ENCODE measurements at places on chromosomes 1 and 21.

- no peak for DNase-seq
Observed at GRCh38 chr1:27360159-27361043, 6.4 kb downstream of the MAP3K6 start.

DNA sequence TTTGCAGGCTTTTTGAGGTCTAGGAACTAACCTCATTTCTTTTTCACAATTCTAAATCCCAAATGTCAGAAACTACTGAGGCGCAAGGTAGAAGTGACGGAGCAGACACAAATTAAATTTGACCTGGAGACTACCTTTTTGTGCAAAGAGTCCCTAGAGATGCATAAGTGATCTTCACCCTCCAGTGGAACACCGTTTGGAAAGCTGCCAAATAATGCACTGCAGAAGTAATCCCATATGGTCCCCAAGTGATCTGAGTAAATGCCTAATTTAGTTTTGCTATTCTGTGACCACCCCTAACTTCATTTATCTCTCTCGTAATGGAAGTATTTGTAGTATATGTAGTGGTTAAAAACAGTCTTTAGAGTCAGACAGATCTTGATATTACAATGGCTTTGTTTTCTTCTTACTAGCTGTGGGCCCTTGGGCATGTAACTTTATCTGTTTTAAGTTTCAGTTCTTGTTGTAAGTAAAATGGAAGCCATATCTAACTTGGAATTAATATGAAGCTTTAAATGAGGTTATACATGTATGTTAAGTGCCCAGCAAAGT lies 70.4 kb upstream of the IPO9 start:
- no peak for DNase-seq

- DNase-seq: no peak
Observed at GRCh38 chr1:33988161-33988560, 124.3 kb downstream of the HMGB4 start.

DNA sequence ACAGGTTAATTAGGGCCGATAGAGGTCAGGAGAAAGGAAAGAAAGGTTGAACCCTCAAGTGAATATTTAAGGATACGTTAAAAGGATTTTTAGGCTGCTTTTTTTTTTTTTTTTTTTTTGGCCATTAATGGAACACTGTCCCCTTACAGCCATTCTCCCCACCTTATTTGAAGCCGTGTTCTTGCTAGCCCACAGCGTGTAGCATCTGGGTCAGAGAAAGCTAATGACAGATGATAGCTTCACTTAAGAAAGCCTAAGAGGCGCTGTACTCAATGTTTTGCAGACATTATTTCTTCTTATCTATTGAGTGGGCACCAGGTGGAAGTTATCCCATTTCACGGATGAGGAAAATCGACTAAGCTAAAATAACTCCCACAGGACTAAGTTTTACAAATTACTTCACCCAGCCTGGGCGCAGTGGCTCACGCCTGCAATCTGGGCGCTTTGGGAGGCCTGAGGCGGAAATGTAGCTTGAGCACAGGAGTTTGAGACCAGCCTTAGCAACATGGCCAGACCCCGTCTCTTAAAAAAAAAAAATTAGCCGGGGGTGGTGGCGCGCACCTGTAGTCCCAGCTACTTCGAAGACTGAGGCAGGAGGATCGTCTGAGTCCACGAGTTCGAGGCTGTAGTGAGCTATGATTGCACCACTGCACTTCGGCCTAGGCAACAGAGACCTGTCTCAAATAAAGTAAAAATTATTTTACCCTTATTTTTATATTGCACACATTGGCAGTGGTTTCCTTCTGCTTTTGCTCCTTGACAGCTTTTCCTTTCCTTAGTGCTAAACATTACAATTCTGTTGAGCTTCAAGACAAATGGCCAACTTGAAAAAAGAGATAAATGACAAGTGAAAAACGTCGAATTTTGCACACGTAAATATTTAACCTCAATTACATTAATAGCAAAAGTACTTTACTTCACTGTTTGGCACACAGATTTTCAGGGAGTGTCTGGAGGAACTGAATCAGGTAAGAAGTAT lies 1.1 kb upstream of the PHTF1 start:
- no peak for DNase-seq

GRCh38 chr1:34900775-34901502 lies 28.5 kb downstream of the DLGAP3 start:
- no peak for DNase-seq

- peak; percentile 67 for DNase-seq
Observed at GRCh38 chr1:94237291-94238226, at the start of gene ARHGAP29. Gene ARHGAP29, minus strand, starts transcription at chr1:94237584. Its CDS starts 5,973 bp downstream, at chr1:94231611.

GRCh38 chr1:162497104-162497722 lies 405 bp upstream of the UHMK1 start:
- no peak for DNase-seq

- DNase-seq: no peak
Observed at GRCh38 chr1:37537378-37537777, 16.7 kb downstream of the SNIP1 start.

DNA sequence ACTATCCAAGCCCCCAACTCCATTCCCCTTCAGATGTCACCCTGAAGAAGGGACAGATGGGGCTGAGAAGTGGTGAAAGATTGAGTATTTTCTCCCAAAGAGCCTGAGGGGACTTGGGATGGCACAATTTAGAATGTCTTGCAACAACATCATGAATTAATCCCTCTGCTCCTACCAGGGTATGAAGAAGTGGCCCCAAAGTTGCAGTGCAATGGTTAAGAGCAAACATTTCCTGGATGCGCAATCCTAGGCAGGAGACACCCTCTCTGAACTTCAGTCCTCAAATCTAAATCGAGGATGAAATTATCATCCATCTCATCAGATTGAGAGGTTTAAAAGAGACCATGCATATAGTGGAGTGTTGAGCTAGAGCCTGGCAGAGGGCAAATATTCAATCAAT lies 28.6 kb upstream of the CITED4 start:
- no peak for DNase-seq

DNA sequence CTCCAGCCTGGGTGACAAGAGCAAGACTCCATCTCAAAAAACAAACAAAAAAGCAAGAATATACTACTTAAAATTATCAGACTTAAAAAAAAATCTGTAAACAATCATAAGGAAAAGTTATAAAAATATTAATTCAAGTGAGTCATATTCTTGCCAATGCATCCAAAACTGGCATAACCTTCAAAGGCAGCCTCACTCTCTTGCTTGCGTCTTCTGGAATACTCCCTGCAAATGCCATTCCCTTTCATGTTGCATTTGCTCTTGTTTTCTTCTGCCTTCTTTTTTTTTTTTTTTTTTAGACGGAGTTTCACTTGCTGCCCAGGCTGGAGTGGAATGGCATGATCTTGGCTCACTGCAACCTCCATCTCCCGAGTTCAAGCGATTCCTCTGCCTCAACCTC lies 32.2 kb upstream of the ZBTB8A start:
- no peak for DNase-seq

GRCh38 chr1:225980005-225980836 lies 18.9 kb downstream of the SDE2 start:
- DNase-seq: no peak

DNA sequence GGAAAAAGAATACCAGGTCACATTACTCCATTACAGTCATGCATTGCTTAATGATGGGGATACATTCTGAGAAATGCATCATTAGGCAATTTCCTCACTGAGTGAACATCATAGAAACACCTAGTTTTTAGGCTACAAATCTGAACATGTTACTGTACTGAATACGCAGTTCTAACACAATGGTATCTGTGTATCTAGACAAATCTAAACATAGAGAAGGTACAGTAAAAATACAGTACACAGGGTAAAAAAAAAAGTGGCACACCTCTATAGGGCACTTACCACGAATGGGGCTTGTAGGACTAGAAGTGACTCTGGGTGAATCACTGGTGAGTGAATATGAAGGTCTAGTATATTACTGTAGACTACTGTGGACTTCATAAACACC lies 115.7 kb downstream of the AKT3 start:
- DNase-seq: no peak

GRCh38 chr1:212668477-212668876 lies 31.2 kb downstream of the BATF3 start:
- DNase-seq: no peak

DNA sequence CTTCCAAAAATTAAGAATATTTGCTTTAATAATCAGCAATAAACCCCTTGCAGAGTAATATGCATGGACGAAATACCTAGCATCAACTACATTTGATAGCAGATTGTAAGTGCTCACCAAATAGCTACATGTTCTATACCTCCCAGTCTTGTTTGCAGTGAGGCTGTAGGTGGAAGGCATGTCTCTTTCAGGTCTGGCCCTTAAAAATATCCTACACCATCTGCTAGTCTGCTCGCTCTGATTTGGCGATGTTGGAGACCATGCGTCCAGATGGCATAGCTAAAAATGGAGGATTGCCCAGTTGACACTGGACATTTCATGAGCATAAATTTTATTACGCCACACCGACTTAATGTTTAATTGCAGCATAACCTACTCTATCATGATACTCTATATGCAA lies 47.1 kb downstream of the SSX2IP start:
- DNase-seq: no peak

DNA sequence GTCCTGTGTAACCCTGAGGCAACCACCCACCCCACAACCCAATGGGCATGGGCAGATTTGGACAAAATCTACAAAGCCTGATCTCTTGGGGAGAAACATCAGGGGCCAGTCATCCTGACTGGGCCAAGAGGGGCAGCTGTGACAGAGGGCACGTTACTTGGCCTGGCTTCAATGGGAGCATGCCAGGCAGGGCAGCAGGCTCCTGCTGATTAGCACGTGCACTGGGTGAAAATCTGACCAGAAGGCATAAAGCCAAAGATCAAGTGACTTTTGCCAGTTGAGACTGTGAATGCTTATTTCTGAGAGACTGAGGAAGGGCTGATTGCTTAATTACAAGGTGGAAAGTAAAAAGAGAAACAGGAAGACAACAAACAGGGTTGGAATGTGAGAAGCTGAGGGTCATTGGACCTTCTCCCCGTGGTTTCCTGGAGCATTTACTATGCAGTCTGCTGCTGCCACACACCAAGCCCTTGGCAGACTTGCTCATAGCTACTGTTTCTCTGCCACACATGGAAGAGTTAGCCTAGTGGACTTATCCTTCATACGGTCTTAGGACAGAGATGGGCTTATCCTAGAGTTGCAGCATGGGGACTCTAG lies 39.8 kb upstream of the TNR start:
- no peak for DNase-seq

DNA sequence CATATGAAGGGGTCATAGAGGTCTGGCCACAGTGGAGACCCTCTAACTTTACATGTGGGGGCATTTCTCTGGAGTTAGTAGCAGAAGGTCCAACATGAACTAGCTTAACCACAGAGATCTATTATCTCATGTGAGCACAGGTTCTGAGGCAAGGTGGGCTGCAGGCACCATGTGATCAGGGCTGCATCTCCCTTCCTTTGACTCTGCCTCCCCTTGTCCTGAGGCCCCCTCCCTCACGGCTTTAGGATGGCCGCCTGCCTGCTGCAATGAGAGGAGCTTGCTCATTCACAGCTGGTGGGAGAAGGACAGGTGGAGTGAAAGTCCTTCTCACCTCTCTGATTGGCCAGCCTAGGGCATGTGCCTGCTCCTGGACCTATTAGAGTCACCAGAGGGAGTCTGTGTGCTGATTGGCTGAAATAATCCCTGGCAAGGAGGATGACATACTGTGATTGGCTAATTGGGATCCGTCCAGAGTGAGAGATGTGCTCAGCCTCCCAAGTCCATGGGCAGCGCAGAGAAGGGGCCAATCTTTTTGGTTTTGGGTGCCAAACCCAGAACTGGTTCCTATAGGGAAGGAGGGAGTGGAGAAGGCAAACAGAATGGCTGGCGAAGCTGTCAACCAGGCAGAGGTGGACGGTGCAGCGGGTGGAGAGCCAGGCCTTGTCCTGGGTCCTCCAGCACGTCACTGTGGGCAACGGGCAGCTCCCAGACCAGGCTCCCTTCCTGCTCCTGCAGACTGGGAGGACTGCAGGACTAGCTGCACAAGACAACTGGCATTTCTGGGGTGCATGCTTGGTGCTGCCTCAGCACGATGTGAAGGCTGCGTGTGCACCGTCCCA lies 39.4 kb upstream of the C1orf174 start:
- no peak for DNase-seq

GRCh38 chr1:42041031-42041430 lies 112.2 kb upstream of the GUCA2B start:
- DNase-seq: no peak

DNA sequence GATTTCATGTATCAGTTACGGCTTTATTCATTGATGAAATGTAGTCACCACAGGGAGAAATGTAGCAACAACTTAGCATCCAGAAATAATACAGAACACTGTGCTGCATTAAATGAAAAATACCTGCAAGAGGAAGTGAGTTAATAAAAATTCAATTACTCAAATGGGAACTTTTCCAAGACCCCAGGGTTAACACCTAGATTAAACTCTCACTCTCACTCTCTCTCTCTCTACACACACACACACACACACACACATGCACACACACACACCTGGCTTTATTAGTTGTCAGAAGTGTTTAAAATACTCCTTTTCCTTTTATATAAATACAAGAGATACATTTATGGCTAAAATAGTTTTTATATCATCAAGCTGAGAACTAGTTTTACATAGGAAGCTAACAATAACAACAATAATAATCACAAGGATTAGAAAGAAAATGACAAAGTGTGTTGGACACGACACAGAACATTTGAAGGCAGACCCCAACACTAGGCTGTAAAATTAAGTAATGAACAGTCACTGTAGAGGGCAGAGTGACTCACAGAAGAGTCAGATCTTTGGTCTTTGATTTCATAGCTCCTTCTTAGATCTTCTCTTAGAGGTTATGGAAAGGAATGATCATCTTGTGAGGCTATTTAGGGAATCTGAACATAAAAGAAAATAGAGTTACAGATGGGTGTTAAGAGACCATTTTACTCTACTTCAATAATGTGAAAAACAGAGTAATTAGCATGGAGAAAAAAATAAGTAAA lies 1266.0 kb upstream of the ADGRL2 start:
- peak; percentile 55 for DNase-seq

DNA sequence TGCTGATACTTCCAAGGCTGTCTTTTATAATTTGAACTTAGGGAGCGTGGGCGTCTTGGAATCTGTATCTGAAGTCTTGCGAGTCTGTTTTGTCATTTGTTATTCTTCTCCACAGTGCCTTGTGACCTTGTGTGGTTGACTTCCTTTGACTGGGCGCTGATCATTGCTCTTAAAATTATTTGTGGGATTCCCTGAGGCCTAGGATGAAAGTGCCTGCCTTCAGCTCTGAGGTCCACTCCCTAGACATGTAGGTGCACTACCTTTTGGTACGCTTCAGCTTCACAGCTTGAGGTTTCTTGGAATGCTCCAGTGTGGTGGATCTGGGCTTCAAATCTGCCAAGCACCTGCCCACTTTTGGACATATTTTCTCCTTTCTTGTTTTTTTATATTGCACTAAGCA lies 50.2 kb upstream of the IGSF5 start:
- DNase-seq: no peak

DNA sequence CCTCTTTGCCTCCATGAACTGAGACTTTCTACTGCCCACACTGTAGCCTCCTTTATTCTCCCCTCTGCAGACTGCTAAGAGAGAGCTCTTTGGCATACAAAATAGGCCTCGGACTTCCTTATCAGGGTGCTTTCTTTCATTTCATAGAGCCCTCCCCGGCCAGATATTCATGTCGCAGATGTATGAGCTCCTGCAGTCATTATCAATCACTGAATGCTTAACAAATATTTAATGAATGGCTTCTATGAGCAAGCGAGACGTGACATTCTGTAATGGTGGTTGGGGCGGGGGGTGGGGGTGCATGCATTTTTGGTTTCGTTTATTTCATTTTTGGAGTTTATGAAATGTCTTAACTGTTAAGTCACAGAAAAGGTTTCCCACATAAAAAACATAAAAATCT lies 344.8 kb upstream of the KAZN start:
- no peak for DNase-seq
